Cerebellar nuclear complex (tissue), 1 donor: ENCODE measurements at places on chromosomes 11 and 22.

GRCh38 chr11:57903441-57904123 lies 120.1 kb upstream of the OR9Q1 start:
- no peak for DNase-seq

DNA sequence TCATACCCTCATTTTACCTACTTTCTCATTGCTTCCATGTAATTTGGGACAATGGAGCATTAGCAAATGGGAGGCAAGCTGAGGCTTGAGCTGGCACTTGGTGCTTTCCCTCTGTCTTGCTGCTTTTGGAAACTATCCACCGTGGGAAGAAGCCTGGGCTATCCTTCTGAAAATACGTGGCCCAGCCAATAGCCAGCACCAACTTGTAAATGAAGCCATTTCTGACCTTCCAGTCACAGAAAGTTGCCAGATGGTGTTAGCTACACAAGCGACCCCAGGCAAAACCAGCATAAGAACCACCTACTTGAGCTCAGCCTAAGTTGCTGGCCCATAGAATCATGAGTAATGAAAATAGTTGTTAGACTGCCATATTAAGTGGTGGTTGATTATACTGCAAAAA lies 18.5 kb upstream of the SPON1 start:
- DNase-seq: no peak

- DNase-seq: no peak
These were observed 8.8 kb upstream of the DKK3 start for GRCh38 chr11:12017243-12017678.

GRCh38 chr11:8593935-8594909 lies at the start of gene STK33:
STK33 (minus strand) TSS chr11:8594228; CDS start chr11:8474905, 119,323 bp downstream.
- DNase-seq: no peak

- DNase-seq: peak; percentile 84
These were observed 28.5 kb downstream of the CELF1 start for GRCh38 chr11:47524291-47524874.

GRCh38 chr11:112289588-112290492 lies 29.2 kb upstream of the PLET1 start:
- DNase-seq: no peak

DNA sequence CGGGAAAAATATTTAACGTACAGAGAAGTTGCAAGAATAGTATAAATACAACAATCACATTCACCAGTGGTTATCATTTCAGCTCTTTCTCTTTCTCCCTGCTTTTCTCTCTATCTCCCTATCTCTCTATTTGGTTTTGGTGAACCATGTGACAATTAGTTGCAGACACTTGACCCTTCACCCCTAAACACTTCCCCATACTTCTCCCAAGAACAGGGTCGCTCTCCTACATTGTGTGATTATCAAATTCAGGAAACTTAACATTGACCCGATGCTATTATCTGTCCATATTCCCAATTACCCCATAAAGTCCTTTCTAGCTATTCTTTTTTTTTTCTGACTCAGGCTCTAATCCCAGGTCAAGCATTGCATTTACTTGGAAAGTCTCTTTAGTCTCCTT lies 4.8 kb upstream of the CYB5R3 start:
- no peak for DNase-seq

GRCh38 chr22:29352778-29353177 lies 35.6 kb downstream of the AP1B1 start:
- DNase-seq: no peak

DNA sequence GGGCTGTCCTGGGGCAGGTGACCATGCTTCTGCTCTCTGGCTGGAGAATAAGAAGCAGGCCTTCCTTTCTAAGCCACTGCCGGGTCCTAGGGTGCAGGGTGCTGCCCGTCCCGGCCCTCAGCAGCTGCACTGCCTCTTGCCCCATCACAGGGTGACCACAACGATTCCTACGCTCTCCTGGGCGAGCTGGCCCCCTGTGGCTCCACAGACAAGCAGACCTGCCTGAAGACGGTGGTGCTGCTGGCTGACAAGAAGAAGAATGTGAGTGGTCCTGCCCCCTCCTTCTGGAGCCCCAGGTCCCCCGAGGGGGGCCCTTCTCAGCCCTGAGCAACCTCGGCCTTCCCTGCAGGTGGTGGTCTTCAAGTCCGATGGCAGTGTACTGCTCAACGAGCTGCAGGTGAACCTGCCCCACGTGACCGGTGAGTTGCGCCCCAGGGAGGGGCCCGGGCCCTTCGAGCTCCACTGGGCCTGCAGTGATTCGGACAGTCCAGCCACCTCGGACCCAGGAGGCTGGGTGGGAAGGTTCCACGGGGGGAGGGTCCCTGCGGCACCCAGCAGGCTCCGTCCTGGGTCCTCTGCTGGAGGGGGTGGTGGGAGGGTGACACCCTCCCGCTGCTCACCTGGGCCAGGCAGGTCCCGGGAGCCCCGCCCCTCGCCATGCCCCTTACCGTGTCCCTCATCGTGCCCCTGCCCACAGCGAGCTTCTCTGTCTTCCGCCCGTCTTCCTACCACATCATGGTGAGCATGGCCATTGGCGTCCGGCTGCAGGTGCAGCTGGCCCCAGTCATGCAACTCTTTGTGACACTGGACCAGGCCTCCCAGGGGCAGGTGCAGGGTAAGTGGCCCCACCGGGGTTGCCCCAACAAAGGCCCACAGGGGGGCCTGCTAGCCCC lies 8.3 kb downstream of the MUC2 start:
- DNase-seq: no peak

GRCh38 chr11:66598993-66599392 lies 6.0 kb downstream of the CCS start:
- no peak for DNase-seq

GRCh38 chr11:11322101-11322500 lies 30.9 kb downstream of the CSNK2A3 start:
- no peak for DNase-seq

DNA sequence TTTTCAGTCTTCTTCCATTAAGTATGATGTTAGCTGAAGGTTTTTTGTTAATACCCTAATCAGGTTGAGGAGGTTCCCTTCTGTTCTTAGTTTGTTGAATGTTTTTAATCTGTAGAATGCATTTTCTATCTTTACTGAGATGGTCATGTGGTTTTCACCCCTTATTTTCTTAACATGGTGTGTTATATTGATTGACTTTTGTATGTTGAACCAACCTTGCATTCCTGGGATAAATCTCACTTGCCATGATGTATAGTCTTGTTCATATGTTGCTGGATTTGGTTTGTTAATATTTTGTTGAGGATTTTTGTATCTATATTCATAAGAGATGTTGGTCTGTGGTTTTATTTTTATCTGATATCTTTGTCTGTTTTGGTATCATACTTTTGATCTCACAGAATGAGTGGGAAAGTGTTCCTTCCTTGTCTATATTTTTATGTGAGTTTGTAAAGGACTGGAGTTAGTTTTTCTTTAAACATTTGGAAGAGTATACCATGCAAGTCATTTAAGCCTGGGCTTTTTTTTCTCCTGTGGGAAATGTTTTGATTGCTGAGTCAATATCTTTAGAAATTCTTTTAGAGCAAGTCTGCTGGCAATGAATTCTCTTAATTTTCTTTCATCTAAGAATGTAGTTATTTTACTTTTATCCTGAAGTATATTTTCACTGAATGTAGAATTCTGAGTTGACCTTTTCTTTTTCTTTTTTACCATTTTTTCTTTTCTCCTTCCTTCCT lies 5.5 kb upstream of the P4HA3 start:
- DNase-seq: no peak

DNA sequence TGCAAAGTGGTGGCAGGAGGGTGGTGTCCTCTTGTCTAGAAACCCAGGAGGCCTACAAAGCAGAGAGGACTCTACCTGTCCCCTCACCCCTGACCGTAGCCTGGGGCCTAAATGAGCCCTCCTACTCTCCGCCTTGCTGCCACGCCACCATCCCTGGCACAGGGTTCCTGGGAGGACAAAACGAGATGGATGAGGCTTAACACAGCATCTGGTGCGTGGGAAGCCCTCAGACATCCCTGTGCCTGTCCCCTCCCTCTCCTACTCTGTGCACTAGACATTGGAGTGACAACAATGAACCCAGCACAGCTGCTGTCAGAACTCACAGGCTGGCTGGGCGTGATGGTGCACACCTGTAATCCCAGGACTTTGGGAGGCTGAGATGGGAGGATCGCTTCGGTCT lies 36.4 kb upstream of the DKK3 start:
- no peak for DNase-seq
